ENCODE measurements at places on chromosomes 4 and X.

DNA sequence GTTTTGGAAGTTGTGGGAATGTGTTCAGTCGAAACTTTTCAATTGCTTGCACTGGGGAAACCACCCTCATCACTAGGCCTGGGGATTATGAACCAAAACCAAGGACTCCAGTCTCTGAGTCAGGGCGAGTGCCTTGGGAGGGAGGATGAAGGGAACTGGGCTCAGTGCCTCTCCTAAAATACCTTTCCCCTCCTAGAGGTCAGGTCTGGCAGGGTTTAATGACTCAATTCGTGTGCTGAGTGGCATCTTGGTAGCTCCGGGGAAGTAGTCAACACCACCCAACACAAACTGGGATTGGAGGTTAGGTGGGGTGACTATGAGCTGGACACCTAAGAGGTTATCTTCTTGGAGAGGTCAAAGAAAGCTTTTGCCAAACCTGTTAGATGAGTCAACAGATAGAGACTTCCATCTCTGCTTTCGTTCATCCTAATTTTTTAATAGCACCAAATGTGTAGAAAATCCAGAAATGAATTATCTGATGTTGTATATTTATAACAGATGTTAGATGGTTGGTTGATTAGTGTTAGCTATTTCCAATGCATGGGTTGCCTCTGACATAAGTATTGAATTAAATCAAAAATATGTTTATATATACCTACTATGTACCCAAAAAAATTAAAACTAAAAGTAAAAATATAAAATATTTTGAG is 202.8 kb downstream of the SHROOM3 start:
- peak; percentile 38 for DNase-seq

GRCh38 chr4:122577808-122578781 is 42.8 kb downstream of the IL21 start:
- DNase-seq, result peak; percentile 55

- DNase-seq, result no peak
These were observed 134.0 kb upstream of the MAP9 start for GRCh38 chr4:155510771-155511170.

DNA sequence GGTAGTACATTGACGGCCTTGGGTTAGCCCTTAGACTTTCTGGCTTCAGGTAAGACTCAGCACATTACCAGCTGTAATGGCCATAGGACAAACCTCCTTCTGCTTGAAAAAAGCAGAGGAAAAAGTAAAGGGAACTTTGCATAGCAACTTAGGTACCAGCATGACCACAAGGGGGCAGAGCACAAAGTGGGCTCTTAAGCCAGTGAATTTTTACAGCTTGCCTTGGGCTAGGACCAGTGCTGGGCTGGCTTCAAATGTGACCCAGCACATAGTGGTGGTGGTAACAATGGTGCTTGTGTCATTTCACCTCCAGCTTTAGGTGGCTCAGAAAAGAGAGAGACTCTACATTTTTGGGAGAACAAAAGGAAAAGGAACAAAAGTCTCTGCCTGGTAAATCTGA is 66.1 kb downstream of the KLHL4 start:
- DNase-seq, result no peak

- DNase-seq, result peak; percentile 70
These were observed 55.9 kb downstream of the FGFBP1 start for GRCh38 chr4:15882675-15883086.

DNA sequence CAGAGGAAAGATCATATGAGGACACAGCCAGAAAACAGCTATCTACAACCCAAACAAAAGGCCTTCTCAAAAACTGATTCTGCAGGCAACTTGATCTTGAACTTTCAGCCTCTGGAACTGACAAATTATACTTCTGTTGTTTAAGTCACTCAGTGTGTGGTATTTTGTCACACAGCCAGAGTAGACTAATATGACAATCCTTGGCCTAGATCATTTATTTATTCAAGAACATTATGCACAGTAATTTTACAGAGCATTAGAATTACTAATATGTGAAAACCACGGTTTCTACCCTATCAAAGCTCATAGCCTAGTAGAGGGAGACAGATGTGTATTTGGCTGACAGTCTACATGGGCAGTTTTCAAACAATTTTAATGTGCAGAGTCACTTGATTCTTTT is 167.8 kb upstream of the PCDH18 start:
- DNase-seq, result no peak

DNA sequence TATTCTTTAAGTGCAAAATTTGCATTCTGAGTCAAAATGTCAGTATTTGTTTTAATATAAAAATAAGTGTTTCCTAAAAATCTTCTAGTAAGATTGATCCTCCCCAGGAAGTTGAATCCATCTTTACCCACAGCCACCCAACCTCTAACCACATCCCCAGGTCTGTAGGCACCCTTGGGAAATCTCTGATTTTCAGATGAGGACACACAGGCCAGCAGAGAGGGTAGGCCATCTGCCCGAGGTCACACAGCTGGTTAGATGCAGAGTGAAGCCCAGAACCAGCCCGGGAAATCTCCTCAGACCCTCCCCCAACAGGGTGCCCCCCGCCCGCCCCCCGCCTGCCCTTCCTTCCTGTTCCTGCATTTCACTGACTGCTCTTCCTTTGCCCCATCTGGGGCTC is 277.5 kb downstream of the FBXW7 start:
- DNase-seq, result no peak

DNA sequence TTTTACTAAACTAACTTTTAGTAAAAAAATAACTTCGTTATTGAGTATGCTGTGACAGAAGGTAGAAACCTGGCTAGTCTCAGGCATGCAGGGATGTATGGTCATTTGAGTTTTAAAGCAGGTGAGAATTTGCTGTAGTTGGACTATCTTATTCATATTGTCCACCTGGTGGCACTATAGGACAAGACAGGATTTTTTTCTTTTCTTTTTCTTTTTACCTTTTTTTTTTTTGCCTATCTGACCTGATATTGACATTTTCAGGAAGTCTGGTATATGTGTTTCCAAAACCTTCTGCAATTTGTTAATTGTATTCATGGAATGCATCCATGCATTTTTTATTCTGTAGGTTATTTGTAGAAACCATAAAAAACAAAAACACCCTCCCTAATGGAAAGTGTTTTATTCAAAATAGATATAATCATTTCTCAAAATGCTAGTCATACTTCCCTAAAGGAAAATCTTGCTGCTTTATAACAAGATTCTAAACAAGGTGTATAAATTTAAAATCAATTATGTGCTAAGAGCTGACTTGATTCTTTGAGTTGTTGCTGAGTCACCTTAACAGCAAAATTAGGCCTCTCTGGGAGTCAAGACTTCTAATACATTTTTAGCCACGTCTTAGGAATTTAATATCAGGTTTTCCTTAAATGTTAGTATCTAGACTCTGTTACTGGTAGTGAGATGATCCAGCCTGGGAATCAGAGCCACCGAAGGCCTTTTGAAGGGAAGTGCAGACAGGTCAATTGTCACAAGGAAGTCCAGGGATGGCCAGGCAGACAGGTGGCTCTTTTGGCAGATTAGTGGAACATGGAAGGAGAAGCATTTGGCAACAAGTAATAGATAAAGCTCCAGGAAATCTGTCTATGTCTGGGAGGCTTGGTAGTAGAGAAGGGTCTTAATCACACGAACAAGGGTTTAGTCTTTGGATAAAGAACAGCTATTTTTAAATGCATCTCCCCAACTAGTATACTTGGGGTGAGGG is 201.3 kb upstream of the GNPDA2 start:
- peak; percentile 1 for DNase-seq

DNA sequence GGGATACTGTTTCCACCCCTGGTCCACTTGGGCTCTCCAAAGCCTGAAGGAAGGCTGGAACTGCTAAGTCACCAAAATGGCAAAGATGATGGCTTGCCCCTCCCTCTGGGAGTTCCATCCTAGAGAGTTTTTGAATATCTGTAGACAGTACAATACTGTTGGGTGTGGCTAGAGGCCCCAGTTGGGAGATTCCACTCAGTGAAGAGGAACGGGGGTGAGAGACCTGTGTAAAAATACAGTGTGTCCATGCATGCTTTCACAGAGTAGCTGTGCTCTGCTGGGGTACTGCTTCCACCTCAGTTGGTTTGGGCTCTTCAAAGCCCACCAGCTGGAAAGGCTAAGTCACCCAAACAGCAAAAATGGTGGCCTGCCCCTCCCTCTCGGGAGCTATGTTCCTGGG is 109.8 kb upstream of the APOOL start:
- no peak for DNase-seq

DNA sequence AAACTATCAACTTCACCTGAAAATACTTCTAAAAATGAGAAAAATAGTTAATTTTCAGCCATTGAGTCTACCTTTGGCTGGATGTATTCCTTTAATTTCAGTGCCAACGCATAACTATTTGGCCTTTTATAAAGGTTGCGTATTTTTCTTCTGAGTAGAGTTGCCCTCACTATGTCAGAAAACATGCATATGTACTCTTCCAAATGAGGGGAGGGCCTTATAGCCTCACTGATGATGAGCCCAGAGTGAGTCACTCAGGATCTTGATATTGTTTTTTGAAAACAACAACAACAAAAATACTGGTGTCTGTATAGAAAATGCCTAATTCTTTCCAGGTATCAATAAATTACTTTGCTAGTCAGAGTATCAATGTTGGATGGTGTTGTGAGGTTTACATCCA is 349.3 kb downstream of the FBXO8 start:
- DNase-seq, result no peak

DNA sequence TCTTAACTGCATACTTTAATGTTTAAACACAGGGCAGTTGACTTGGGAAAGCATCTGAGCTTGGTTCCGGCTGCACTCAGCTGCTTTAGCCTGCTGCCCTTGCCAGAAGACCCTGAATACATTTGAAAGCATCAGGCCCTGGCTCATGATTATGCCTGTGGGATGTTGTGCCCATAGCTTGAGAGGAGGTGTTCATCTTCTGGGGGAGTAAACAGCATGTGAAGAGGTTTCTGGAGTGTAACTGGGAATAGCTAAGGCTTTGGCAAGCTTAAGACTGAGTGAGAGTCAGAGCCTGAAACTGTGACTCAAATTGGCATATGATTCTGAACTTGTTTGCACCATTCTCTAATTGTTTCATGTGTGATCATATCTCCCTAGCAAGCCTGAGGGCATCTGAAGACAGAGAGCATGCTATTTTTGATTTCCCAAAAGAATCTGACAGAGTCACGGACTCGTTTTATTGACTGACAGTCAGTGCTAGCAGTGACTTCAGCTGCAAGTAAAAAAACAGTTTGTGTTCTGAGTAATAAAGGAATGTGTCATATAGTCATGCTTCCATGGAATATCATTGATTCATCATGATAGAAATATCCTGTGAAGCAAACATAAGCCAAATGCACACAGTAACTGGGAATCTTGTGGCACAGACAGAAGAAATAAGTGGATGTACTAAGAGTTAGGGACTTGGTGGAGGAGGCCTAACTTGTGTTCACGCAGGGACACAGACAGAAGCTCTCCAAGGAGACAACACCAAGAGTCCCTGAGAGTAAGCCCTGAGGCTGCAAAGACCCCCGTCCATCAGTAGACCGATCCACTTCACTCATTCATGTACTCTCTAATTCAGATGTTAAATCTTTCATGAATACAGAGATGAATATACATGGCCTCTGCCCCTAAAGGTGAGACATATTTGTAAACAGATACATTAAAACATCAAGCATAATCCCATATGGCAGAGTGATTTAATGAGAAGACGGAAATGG is 100.7 kb downstream of the SYNPO2 start:
- peak; percentile 80 for DNase-seq

DNA sequence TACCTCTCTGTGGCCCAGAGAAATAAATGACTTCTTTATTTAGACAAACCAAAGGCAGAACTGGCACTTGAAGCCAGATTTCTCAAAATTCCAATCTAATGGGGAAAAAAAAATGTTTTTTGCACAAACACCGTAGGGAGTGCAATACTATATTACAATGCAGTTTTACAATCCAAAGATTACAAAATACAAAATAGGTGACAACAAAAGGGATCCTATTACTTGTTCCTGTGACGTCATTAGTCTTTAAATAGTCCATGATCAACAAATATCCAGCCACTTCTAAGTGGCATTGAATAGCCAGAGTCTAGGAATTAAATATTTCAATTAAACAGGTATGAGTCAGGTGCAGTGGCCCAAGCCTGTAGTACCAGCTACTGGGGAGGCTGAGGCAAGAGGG is 3.0 kb upstream of the APBB2 start:
- DNase-seq, result no peak
